ENCODE measurements at places on chromosomes 3 and 15.

DNA sequence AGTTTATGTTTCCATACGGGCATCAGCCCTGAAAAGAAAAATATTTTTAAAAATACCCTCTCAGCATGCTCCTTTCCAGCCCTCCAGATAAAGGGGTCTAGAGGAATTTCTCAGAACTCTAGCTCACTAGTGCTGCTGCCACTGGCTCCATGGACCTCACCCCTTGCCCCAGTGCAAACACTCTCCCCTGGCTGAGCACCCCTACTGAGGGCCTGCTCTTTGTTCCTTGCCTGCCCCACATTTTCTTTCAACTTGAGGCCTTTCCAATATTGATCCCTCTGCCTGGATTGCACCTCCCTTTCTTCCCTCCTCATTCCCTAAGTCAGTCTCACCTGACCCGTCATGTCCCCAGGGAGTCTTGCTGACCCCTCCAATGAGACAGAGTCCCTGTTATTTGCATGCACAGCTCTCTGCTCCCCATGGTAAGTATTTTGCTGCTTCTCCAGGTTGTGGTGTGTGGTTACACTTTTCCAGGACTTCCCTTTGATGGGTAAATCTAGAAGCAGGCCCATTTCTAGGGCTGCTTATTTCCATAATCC lies 196.5 kb downstream of the EPHB1 start:
- DNase-seq = no peak

- no peak for DNase-seq
These were observed 320.9 kb upstream of the ONECUT1 start for GRCh38 chr15:53110999-53111398.

- DNase-seq = no peak
These were observed 643.1 kb upstream of the NAALADL2 start for GRCh38 chr3:174216019-174216418.

DNA sequence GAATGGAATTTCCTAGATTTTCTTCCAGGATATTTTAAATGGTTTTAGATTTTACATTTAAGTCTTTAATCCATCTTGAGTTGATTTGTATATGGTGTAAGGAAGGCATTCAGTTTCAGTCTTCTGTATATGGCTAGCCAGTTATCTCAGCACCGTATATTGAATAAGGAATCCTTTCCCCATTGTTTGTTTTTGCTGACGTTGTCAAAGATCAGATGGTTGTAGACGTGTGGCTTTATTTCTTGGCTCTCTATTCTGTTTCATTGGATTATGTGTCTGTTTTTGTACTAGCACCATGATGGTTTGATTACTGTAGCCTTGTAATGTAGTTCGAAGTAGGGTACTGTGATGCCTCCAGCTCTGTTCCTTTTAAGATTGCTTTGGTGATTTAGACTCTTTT lies 325.7 kb upstream of the EPHA6 start:
- no peak for DNase-seq

DNA sequence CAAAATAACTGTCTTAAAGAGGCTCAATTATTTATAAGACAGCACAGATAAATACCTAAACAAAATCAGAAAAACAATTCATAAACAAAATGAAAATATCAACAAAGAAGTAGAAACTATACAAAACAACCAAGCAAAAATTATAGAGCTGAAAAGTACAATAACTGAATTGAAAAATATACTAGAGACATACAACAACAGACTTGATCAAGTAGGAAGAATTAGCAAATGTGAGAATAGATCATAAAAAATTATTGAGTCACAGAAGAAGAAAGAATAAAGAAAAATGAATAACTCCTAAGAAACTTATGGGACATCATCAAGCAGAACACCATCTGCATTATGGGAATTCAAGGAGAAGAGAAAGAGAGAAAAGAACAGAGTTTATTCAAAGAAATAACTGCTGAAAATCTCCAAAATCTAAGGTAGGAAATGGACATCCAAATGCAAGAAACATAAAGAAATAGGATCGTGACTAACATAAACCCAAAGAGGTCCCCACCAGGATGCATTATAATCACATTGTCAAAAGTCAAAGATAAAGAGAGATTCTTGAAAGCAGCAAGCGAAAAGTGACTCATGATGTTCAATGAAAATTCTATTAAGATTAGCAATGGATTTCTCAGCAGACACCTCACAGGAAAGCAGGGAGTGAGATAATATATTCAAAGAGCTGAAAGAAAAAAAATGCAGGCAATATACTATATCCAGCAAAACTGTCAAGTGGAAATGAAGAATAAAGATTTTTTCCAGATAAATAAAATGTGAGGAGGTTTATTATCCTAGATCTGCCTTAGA lies 85.9 kb downstream of the DCLK3 start:
- no peak for DNase-seq

DNA sequence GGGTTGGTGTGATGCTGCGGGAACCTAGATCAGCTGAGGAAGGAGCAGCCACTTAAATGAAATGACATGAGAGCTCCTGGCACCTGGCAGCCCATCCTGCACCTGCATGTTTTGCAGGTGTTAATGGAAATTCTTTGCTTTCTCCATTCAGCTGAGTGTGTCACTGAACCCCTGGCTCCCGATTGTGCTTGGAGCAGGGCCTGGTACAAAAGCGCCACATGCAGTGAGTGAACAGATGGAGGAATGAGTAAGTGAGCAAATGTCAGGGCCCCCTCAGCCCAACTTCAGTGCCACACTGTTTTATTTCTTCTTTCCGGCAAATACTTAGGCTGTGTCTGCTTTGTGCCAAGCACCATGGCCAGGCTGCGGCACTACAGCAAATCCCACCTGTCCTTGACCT lies 132.2 kb downstream of the ASB7 start:
- DNase-seq = no peak

GRCh38 chr3:194382892-194383223 lies 13.3 kb upstream of the LRRC15 start:
- DNase-seq = no peak

DNA sequence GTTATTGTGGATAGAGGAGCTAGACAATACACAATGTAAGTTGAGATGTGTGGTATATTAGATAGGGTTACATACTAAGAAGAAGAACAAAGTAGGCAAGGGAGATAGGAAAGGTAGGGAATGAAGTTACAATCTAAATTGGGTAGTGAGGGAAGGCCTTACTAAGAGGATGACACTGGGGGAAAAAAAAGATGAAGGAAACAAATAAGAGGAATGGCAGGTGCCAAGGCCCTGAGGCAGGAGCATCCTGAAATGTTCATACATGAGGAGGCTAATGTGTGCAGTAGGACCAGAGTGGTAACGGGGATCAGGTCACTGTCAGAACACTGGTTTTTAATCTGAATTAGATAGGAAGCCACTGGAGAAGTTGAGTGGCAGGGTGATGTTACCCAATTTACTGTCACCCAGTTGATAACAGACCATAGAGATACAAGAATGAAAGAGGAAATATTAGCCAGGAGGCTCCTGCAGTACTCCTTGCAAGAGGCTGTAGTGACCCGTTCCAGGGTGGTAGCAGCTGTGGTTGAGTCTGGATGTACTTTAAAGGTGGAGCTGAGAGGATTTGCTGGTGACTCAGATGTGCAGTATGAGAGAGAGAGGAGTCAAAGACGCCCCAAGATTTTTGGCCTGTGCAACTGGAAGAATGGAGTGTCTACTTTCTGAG lies 14.4 kb downstream of the RTP1 start:
- no peak for DNase-seq

- peak; percentile 30 for DNase-seq
These were observed 19.6 kb downstream of the DYNC1LI1 start for GRCh38 chr3:32551087-32551486.

- peak; percentile 5 for DNase-seq
These were observed 64.2 kb downstream of the ST3GAL6 start for GRCh38 chr3:98827221-98827920.

DNA sequence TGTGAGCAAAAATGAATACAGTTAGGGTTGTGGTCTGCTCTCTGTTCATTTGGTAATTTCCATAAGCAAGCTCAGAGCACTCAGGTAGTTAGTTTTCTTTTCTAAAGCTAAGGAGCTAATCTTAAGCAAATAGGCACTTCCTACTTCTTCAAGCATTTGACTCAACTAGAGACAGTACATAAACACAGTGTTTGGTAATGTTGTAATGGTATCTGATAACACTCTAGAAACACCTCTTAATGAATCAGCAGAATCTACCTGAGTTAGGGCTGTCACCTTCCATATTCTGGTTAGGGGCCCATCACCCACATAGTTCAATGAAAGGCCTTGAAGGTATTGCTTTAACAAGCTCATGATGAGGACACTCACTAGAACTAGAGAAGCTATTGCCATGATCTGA lies 83.1 kb downstream of the PLCH1 start:
- no peak for DNase-seq

- DNase-seq = no peak
These were observed 132.7 kb upstream of the BHLHE40 start for GRCh38 chr3:4846543-4846942.

DNA sequence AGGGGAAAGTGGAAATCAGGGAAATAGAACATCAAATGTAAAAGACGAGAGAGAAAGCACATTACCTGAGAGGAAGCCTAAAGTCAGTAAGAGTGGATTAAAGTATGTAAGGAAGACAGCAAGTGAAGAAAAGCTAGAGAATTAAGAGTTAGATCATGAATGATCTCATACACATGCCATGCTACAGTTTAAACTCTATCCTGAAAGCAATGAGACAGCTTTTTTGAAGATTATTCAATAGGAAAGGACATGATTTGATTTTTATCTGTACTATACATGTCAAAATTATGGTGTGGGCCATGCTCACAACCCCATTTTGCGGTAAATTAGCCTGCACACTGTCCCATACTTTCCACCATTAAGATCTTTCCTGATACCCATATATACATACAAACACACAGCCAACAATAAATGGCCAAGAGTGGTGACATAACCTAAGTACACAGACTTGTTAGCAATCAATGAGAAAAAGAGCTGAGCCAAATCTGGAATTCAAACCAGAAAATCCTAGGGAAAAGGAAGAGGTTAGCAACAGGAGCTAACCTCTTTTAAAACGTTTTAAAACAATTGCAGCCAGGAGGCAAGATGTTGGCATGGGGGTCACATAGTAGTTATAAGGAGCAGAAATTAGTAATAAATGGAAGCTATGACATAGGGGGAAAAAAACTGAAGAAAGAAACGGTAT lies 4.5 kb downstream of the MYO9A start:
- no peak for DNase-seq

GRCh38 chr3:122923611-122924010 lies 104.0 kb downstream of the SEMA5B start:
- no peak for DNase-seq

GRCh38 chr3:2513986-2514385 lies 415.3 kb downstream of the CNTN4 start:
- DNase-seq = no peak

DNA sequence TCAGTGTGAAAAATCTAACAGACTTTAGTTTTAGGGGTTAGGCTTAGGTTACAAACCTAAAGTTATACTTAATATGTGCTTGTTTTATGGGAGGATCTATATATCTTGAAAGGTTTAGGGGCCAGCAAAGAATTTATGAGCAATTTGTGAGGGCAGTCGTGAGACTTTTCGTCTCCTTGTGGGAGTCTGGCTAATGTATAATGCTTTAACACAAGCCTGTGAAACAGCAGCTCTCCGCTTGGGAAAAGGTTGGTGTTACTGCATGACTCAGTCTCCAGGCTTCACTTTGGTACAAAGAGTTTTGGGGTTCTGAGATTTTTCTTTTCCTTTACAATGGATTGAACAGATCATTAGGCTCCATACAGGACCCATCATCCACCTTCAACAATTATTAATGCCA lies 79.0 kb upstream of the MFGE8 start:
- no peak for DNase-seq

- DNase-seq = no peak
These were observed 100.1 kb upstream of the LPP start for GRCh38 chr3:188053710-188054380.

GRCh38 chr3:133490468-133491351 lies 82.8 kb upstream of the CDV3 start:
- no peak for DNase-seq
